Activated CD4-positive, alpha-beta T cell treated with anti-CD3 and anti-CD28 coated beads for 4 hours (primary cell): ENCODE measurements at places on chromosomes 16 and 17.

GRCh38 chr16:51181503-51181811 is 30.4 kb upstream of the SALL1 start:
- no peak for DNase-seq

DNA sequence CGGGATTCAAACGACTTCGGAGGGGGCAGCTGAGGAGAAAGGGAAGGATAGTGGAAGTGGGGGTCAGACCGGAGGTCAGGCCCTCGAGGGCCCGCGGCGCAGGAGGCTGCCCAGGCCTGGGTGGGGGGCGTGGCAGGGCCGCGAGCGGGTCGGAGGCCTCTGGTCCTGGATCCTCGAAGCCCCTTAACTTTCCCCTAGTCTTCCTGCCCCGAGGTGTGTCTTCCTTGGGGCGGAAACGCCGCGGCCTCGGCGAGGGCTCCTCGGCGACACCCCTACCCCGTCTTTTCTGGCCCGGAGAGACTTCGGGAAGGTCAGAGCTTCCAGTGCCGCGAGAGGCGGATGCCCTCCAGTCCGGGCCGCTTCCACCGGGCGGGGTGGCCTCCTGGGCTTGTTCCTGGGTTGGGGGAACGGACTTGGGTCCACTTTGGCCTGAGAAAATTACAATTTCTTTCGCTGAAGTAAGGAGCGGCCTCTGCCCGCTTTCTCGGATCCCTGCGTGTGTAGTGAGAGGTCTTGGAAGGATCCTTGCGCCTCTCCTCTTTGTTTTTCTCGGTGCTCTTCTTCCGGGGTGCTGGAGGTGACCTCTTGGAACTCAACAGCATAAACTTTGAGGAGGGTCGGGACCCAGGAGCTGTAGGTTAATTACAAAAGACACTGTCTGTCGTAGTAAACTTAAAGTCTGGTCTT is 491 bp downstream of the IST1 start:
- DNase-seq: no peak

- no peak for DNase-seq
Observed at GRCh38 chr17:47990962-47991731, 20.2 kb downstream of the CDK5RAP3 start.

DNA sequence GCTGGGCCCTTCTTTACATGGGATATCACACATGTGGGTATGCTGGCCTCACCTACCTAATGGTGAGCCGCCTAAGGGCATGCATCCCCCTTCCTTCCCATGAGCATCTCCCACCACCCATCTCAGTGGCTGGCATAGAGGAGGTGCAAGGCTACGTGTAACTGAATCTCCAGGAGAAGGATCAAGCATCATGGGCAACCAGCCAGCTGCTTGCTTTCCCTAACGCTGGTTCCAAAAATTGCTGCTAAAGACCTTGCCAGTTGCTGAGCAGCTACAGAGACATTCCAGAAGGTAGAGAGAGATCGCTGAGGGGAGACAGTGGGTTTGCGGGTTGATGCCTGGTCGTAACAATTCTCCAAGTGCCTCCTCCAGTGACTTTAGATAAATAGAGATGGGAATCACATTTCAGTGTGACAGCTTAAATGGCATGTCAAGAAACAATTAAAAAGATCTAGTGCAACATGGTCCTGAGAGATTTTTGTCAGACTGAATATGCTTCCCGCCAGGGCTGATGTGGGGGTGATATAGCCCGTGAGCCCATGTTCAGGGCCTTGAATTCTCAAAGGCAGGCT is 378.4 kb upstream of the CDH5 start:
- DNase-seq: no peak

DNA sequence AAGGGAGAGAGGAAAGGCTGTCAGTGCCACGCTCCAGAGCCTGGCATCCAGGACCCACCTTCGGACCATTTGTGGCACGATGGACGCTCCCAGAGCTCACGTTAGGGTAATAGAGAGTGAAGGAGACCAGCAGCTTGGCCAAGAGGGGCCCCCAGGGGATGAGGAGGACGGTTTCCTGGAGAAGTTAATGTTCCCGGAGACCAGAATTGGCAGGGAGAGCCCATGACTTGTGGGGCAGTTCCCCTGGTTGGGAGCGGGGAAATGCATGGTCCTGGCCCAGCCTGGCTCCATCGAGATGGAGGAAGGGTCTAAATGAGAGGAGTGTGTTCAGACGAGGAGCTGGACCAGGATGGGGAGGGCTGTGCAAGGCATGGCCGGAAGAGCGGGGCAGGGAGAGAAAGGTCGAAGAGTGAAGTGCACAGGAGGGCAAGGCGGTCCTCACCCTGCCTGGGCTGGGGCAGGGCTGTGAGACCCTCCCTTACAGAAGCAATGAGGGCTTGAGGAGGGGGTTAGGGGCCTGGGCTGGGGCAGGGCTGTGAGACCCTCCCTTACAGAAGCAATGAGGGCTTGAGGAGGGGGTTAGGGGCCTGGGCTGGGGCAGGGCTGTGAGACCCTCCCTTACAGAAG is 2.9 kb upstream of the HIC1 start:
- DNase-seq: no peak

GRCh38 chr17:40312131-40312731 is 3.3 kb downstream of the RARA start:
- DNase-seq: no peak

- DNase-seq: no peak
Observed at GRCh38 chr16:84069540-84069939, 26.9 kb upstream of the SLC38A8 start.

DNA sequence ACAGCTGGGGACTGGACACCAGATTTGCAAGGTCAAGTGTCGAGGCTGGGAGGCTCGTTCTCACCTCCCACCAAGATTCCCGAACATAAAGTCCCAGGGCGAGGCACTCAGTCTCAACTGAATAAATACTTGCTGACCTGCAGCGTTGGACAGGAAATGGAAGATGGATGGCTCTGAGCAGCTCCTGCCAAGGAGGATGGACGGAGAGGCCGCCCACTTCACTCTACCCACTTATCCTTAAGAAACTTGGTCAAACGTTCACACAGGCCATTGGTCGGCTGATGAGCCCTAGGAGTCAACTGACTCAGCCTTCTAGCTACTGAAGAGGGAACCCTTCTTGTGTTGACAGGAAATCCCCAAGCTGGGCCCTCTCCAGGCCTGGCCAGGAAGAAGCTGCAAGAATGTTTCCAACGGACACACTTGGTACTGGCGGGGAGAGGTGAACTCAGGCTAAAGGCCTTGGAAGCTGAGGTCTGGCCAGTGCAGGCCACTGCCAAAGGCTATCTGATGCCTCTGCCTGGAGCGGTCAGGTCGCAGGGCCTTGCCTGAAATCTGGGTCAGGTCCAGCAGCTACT is 50.0 kb downstream of the VAC14 start:
- no peak for DNase-seq

DNA sequence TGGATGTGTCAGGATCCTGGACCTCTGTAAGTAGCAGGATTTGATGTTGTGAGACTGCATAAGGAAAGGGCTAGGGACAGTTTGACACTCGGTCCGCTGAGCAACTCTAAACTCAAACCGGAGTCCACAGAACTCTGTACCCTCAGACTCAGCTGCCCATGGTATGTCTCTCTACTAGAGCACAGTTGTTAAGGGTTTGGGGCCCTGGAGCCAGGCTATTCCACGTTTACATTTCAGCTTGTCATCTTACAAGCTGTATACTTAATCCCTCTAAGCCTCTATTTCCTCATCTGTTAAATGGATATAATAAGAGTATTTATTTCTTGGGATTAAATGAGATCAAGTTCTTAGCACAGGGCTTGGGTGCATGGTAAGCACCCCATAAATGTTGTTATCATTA is 27.9 kb downstream of the HOXB1 start:
- no peak for DNase-seq

- no peak for DNase-seq
Observed at GRCh38 chr17:82101301-82101715, 3.3 kb upstream of the FASN start.

DNA sequence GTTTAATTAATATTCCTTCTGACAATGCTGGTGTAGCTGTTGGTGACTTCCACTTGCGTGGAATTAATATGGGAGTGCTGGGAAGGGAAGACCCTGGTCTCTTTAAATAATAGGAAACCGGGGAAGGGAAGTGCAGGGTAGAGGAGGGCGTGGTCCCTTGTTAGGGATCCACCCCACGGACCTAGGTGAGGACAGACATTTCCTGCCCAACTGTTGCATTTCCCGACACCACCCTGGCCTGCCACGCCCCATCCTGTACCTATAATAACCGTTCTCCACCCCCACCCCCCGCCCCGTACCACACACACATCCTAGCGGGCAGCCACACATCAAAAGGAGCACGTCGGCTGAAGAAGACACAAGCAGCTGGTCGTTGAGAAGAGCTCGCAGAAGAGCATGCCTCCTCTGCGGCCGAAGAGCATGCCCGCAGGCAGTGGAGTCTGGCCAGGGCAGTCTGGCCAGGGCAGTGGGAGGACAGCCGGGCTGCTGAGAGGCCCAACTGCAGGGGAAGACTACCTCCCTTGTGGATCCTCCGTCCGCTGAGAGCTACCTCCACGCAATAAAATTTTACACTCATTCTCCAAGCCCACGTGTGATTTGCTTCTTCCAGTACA is 36.8 kb upstream of the MMD start:
- no peak for DNase-seq

DNA sequence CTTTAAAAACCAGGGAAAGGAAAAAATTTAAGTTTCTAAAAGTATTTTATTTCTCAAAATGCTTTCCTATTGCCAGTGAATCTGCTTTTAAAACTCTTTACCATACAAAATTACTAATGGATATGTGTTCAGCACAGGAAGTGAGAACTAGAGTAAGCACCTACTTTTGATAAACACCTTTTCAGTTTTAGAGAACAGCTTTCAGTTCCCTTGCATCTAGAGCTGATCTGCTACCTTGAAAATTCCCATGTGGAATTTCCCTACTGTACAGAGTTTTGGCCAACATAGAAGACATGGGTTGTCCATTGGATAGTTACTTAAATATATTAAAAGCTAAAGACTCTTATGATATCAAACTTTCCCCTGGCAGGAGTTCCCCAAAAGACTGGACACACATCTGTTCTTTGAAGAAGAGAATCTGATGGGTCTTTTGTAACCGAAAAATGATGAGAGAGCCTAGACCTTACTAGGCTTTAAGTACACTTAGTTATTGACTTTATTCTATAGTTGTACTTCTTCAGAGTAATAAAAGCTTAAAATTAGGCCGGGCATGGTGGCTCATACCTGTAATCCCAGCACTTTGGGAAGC is 112.1 kb upstream of the CNTNAP4 start:
- no peak for DNase-seq

GRCh38 chr17:54864636-54865356 is 35.9 kb upstream of the TOM1L1 start:
- DNase-seq: no peak

DNA sequence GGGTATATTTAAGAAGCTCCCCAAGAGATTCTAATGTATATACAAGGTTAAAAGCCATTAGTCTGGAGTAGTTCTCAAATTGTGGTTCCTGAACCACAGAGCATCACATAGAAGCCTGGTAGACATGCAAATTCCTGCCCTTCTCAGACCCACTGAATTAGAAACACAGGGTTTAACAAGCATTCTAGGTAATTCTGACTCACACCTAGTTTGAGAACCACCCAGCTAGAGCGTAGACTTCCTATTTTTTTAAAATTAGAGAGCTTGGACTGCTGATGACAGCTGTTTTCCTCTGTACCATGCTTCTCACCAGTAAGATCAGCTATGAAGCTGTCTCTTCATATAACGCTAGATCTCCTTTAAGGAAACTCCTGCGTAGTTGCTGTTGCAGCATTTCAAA is 50.6 kb downstream of the HS3ST3B1 start:
- no peak for DNase-seq

DNA sequence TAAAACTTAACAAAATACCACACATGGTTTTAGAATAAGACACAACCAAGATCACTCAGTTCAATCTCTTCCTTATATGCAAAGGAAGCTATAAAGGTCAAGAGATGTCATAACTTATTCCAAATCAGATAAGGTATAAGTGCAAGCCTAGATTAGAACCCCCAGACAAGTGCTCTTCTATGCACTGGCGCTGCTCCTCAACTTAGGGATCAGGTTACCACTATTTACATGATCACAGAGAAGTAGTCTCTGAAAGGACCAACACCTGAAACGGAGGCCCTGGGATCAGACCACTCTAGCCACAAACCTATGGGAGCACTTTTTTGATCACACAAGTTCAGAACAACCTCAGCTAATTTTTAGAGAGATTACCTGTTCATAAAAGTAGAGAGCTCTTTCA is 16.6 kb downstream of the COPS3 start:
- DNase-seq: no peak

DNA sequence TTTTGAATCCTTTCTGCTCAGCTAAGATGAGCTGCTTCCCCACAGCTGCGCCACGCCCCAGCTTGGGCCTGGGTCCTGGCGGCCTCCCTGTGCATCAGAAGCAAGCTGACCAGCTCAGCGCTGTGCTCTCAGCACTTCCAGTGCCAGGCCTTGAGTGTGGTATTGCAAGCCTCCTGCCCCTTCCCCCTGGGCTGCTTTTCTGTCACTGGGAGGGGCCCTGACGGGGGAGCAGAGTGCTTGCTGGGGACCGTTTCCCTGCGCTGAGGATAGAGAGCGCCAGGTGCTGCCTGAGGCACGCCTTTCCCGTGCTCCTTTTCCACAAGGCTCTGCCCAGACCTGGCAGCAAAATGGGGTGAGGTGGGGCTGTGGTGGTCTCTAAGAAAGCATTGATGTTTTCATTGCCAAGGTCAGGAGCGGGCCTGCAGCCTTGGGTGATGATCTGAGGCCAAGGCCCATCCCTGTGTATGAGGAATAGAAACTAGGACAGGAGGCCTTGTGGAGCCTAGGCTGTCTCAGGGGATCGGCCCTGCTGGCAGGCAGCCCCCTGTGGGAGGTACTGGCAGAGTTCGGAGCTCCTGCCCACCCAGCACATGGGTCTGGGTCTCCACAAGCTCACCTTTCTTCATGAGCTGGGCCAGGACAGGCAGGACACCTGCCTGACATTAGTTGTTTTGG is 29.7 kb downstream of the POLR3E start:
- DNase-seq: no peak

DNA sequence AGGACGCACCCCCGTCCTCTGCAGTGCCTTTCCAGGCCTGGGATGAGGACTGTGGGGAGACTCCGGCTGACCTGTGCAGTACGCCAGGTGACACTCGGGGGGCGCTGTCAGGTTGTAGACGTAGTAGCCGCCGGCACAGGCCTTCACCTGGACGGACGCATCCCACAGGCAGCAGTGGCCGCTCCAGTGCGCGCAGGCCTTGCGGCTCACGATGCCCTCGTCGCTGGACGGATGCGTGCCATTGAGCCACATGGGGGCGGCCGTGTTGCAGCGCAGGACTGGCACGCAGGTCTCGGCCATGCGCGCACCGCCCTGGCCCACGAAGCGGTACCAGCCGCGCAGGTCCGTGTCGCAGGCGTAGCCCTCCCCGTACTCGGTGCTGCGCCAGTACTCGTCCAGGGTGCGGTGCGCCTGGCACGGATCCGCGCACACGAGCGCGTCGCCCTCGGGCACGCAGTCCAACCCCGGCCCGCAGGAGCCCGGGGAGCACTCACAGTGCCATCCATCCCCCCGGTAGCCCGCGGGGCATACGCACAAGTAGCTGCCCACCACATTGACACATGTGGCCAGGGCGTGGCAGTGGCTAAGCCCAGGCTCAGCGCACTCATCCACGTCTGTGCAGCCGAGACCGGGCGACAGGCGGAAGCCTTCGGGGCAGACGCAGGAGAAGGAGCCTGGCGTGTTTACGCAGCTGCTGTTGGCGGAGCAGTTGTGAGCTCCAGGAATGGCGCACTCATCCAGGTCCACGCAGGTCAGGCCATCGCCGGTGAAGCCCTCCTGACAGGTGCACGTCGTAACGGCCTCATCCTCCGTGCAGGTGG is 3.9 kb downstream of the UMOD start:
- DNase-seq: no peak

GRCh38 chr17:10421900-10422542 is at the start of gene MYH8:
Gene MYH8 (minus strand): TSS chr17:10421950. CDS start chr17:10420227, 1,723 bp downstream.
- no peak for DNase-seq

GRCh38 chr16:79005096-79005495 is 595.4 kb downstream of the MAF start:
- no peak for DNase-seq
